NCI-H2107 (cell line): ENCODE measurements at places on chromosomes 3 and 15.
A peak's percentile ranks its signal among the peaks of the same experiment; 100 is the strongest.

DNA sequence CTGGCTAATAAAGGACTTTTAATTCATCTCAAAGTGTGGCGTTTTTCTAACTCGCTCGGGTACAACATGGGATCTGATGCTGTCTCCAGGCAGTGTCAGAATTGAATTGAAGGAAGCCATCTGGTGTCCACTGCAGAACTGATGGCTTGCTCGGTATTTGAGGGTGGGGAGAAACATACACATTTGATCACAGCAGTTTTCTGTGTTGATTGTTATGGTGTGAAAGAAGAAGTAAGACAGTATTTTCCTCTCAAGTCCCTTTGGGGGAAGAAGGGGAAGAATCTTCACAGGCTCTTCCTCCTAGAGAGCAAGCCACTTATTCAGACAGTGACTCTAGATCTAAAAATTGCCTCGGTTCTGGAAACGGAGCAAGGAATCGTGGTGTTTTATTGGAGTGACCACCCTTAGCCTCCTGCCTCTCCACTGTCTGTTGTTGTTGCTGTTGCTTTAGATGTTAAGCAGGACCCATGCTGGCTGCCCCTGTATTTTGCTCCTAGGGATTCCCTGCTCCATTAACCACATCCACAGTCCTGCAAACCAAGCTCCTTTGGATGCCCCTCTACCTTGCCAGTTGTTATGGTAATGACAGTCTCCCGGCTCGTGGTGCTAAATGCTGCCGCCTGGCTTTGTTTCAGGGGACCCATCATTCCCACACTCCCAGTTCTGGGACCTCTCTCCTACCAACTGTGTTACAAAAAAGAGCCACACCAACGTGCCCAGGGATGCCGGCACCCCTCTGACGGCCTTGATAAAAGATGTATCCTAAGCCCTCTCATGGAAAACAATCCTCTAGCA, 15.3 kb upstream of the MCCC1 start:
- peak; percentile 29 for DNase-seq

GRCh38 chr15:101428758-101429157, 60.7 kb downstream of the PCSK6 start:
- DNase-seq, result no peak

DNA sequence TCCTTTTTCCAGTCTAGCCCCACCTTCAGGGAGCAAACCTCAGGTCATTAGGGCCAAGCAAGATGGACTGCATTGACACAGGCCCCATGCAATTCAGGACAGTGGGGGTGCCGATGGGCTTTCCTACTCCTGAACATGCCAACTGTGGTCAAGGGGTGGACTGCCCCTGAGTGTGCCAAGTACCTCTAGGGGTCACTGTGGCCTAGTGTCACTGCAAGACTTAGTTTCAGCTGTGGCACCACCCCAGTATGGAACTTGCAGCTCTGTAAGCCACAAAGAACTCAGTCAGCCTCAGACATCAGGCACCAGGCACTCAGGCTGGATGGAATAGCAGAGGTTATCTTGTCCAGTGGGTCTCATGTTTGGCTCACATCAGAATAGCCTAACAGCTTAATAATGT, 32.3 kb downstream of the EXOG start:
- DNase-seq, result no peak

DNA sequence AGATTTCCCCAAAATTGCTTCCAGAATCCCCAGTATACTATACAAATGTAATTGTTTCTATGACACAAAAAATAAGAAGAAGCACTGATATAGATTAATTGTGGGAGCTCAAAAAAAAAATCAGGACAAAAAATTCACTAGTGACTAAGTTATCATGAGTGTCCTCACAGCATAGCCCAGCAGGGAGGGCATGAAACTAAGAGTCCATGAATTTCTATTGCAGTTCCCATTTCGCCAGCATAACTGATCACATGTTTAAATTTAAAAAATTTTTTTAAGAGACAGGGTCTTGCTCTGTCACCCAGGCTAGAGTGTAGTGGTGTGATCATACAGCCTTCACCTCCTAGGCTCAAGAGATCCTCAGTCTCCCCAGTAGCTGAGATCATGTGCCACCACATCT, 10.6 kb downstream of the NCEH1 start:
- no peak for DNase-seq

GRCh38 chr3:14169435-14169834, 9.0 kb downstream of the XPC start:
- no peak for DNase-seq

GRCh38 chr3:42647821-42648459, 5.6 kb upstream of the ZBTB47 start:
- DNase-seq, result no peak

DNA sequence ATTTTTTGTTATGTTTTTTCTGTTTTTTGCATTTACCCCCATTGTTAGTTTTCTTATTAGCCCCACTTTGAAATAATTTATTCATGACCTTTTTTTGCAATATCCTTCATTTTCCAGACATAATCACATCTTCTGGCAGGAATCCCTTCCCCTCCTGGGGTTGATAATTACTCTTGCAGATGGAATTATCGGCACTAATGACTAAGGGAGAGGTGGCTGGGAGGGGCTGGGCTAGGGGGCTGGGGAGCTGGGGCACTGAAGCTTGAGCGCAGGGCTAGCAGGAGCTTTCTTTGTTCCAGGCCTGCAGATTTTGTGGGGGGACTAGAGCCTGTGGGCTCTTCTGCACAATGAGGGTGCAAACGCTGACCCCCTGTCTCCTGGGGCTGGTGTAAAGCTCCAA, 77.8 kb downstream of the RAB11A start:
- no peak for DNase-seq
